ENCODE measurements at places on chromosomes 1 and 21.
A peak's percentile ranks its signal among the peaks of the same experiment; 100 is the strongest.

- peak; percentile 39 for DNase-seq
Measured at GRCh38 chr1:48750109-48750508, 26.6 kb downstream of the BEND5 start.

DNA sequence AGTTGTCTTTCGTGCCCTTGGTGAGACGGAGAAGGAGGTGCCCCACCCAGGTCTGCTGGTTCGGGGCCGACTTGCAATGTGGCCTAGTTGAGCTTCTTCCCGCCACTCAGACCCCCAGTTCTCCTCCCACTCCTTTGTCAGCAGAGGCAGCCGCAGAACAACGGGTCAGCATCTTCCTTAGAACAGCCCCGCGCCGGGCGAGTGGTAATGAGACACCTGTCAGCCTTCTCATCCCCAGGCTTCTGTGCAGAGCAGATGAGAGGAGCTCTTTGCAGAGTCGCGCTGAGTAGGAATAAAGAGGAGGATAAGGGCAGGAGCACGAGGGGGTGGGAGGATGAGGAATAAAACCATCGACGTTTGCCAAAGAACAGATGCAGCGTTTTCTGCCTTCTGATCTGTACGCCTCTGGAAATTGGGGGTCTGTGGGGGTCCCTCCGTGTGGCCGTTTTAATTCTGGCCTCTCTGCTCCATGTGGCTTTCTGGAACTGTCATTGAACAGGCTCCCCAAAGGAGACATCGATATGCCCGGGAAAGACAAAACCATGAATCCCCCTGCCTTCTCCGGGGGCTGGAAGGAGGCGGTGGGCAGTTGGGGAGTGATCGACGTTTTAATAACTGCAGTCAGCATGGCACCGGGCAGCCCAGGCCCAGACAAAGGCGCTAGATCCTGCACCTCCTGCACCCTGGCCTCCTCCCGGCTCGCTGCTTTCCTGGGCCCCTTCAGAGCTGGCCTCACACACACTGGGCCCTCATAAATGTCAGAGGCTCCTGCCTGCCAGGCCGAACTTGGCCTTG is 27.5 kb upstream of the IGSF21 start:
- DNase-seq: no peak

DNA sequence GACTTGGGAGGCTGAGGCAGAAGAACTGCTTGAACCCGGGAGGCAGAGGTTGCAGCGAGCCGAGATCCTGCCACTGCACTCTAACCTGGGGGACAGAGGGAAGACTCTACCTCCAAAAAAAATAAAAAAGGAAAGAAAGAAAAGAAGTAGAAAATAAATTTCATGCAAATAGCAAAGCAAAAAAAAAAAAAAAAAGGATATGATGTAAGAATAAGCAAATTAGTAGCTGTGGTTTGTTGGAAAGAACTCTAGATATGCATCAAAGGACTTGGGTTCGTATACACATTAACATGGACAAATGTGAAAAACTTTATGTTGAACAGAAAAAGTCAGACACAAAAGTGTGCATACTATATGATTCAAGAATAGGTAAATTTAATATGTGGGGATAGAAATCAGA is 11.9 kb downstream of the WASF2 start:
- DNase-seq: peak; percentile 54

DNA sequence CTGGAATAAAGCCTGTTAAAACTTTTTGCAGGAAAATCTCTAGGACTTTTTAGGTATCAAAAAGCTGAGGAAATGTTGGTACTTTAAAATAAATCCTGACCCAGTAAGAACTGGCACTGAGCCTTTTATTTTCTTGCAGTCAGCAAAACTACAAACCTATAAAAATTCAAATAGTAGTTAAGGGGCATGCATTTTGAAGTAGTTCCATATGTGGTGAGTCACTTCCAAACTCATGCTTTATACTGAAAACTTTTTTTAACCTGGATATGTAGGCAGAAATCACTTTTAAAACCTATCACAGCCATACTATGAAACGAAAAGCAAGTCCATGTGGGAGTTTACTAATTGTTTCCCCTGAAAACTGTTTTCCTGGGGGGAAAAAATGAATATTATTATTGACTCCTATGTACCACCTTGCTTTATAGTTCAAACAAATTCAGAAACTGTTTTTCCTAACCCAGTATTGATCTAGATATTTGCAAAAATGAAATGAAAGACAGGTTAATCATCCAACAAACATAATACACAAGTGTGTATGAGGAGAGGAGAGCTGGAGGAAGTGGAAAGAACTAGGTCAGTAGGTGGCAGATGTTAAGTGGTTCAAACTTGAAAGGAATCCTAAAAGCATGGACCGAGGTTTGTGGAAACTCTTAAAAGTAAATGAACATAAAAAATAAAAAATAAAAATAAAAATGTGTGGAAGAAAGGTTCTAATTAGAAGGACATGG is 30.5 kb downstream of the NRIP1 start:
- DNase-seq: no peak

DNA sequence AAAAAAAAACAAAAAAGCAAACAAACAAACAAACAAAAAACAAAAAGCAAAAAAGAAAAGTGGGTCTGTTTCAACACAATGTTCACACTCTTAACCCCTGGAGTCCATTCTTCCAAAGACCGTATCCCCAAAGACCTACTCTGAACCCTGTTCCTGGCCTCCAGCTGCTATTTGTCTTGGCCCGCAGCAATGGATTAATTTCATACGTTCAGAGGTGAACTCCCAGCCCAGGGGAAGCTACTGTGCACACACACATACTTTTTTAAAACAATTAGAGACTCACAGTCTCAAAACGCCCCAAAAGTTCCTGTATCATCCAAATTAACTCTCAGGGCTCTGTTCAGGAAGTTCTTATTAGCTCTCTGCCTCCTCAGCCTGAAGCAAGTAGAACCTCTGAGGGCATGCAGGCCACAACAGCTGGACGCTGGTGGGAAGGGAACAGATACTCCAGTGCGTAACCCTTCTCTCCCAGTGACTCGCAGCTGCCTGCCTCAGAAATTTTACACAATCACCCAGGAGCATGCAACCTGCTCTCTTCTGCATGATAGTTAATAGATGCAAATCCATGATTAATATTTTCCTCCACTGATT is 395.4 kb downstream of the RRAGC start:
- DNase-seq: no peak

DNA sequence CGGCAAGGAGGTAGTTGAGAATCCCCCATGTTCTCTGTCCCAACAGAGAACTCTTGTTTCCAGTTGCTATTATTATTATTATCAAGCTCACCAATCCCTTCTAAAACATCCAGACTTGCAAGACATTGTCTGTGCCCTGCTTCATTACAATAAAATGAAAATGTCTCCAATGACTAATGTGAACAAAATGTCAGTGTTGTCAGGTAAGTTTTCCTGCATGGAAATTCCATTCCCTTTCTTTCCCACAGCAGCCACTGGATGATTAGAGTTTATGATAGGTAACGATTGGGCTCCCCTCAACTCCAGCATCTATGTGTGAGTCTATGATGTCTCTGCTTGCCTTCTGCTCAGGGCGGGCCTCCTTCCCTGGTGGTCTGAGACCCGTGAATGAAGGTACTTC is 8.9 kb upstream of the DYRK1A start:
- DNase-seq: no peak

DNA sequence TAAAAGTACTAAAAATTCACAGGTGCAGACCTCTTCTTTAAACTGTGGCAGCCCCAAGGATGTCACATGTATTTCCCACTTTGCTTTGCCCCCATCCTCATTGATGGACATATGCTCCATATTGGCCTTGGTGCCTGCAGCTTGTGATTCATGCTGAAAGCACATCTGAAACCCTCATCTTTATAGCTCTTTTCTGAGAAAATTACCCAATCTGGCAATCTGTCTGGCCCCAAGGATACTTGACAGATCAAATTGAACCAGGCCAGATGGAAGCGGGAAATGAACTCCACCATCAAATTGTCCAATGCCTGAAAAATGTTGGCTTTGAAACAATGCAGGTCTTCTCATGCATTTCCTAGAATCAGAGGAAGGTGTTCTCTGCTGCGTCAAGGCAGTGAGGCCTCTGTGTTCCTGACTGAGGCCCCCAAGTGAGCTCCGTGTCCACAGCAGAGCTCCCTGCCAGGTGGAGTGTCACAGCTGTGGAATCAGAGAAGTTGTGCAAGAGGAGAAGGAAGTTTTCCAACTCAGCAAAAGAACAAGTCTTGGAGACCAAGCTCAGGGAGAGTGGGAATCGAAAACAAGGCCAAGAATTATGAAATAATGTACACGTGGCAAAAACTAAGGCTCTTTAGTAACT is 323.7 kb downstream of the PLPP3 start:
- DNase-seq: no peak

DNA sequence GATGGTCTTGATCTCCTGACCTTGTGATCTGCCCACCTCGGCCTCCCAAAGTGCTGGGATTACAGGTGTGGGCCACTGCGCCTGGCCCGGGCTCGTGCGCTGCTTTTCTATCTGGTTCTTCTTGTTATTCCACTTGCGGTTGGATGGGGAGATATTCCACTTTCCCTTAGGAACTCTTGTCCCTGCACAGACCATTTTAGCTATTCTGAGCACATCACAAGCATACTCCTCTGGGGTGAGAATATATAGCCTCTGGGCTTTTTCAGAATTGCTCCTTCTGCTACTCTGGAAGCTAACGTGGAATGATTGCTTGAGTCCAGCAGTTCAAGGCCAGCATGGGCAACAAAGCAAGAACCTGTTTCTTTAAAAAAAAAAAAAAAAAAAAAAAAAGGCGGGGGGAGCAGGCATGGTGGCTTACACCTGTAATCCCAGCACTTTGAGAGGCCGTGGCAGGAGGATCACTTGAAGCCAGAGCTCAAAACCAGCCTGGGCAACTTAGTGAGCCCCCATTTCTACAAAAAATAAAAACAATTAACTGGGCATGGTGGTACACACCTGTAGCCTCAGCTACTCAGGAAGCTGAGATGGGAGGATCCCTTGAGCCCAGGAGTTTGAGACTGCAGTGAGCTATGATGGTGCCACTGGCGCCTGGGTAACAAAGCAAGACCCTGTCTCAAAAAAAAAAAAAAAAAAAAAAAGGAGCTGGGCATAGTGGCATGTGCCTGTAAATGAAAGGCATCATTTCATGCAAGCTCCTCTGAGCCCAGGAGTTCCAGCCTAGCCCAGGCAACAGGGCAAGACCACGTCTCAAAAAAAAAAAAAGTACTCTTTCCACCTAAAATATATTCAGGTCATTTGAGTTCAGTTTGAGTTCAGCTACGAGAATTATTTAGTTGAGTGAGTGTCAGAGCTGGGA is 11.8 kb upstream of the PGD start:
- no peak for DNase-seq

DNA sequence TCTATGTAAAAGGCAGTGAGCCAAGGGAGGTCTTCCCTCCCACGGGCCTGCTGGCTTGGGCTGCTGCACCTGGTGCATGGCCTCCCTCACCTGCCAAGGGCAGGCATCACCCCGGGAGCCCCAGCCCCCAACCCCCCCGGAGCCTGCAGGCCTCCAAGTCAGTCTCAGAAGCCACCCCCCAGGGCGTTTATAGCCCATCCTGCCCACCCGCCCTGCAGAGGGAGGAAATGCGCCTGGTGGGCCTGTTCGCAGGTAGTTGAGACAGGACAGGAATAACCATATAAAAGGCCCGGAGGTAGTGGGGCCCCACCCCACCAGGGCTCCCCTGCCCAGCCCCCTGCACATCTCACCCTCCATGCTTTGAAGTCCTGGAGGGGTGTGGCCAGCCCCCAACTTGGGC is 18.2 kb upstream of the ARF1 start:
- DNase-seq: no peak

DNA sequence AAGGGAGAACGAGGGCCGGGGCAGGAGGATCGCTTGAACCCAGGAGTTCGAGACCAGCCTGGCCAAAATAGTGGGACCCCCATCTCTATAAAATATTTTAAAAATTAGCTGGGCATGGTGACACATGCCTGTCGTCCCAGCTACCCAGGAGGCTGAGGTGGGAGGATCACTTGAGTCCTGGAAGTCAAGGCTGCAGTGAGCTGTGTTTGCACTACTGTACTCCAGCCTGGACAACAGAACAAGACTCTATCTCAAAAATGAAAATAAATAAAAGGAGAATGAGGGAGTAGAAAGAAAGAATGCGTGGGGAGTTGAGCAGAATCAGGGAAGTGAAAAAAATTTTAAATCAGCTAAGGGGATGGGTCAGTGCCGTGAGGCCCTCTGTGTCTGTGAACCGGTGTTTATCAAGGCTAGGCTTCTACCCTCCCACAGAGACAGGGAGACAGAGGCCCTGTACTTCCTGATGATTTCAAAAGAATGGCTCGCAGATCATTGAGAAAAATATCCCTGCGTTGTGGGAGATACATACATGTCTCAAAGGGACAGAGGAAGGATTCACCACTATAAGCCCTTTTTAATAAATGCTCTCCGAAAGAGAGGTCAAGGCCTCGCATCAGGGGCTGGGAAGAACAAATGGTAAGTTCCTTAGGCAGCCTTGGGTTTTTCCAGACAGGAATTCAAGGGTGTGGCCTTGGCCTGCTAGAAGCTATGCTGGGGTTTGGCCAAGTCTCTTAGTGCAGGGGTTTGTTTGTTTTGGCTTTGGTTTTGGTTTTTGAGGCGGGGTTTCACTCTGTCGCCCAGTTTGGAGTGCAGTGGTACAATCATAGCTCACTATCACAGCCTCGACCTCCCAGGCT is 20.7 kb downstream of the IL10RB start:
- DNase-seq: no peak

- no peak for DNase-seq
Measured at GRCh38 chr1:6497867-6498575, 6.6 kb upstream of the PLEKHG5 start.

DNA sequence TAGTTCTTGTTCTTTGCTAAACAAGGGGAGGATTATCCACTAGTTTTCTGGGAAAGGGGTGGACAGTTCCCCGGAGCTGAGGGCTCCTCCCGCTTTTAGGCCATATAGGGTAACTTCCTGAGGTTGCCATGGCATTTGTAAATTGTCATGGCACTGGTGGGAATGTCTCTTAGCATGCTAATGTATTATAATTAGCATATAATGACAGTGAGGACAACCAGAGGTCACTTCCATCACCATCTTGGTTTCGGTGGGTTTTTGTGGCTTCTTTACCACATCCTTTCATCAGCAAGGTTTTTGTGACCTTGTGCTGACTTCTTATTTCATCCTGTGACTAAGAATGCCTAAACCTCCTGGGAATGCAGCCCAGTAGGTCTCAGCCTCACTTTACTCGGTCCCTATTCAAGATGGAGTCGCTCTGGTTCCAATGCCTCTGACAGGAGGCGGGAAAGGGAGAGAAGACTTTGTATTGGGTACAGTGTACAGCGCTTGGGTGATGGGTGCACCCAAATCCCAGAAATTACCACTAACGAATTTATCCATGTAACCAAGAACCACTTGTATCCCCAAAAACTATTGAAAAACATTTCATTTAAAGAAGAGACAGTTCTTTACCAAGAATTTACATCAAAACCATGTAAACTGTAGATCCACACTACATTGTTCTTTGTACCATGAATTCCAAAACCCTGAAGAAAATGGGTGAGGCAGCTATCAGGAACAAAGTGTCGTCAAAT is 8.7 kb upstream of the SLC2A5 start:
- DNase-seq: peak; percentile 96

GRCh38 chr21:44062380-44062779 is 44.8 kb upstream of the PWP2 start:
- no peak for DNase-seq

- no peak for DNase-seq
Measured at GRCh38 chr1:234300096-234300495, 73.2 kb upstream of the COA6 start.

All from GM12865 (cell line).